ENCODE measurements at places on chromosomes 5 and 9.

- no peak for DNase-seq
Observed at GRCh38 chr5:57736716-57737115, 254.1 kb upstream of the ACTBL2 start.

- DNase-seq: no peak
Observed at GRCh38 chr5:158349987-158350386, 491.0 kb upstream of the CLINT1 start.

DNA sequence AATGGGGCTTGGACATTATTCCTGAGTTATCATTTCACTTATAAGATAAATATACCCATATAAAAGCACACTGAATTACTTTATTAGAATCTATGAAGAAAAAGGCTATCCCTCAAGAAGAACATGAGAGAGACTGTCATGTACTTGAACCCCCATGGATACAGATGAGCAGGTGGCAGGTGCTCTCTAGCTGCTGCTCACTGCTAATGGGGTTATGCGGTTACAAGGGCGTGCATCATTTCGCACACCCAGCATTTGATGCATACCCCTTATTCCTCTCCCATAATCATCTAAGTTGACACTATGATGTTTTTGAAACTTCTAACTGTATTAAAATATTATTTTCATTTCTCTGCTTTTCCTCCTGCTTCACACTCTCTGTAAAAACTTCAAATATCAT is 16.4 kb downstream of the ITK start:
- DNase-seq: no peak

- no peak for DNase-seq
Observed at GRCh38 chr5:59777028-59777427, 116.5 kb downstream of the PDE4D start.

- no peak for DNase-seq
Observed at GRCh38 chr5:31863991-31864411, 225.1 kb downstream of the PDZD2 start.

- peak; percentile 40 for DNase-seq
Observed at GRCh38 chr5:151141535-151141934, 16.0 kb downstream of the ANXA6 start.

DNA sequence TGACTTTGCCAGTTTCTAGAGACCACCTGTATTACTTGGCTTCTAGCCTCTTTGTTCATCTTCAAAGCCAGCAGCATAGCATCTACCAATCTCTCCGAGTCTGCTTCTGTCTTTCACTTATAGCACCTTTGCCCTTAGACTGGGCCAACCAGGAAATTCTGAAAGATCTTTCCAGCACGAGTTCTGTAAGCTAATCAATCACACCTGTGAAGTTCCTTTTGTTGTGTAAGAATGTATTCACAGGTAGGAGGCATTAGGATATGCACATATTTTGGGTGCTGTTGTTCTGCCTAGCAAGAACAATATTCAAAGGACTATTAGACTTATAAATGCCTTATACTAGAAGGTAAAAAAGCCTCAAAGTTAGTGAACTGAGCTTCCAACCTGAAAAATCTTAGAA is 232.1 kb downstream of the CDH12 start:
- no peak for DNase-seq

- no peak for DNase-seq
Observed at GRCh38 chr5:19555436-19555835, 432.6 kb downstream of the CDH18 start.

DNA sequence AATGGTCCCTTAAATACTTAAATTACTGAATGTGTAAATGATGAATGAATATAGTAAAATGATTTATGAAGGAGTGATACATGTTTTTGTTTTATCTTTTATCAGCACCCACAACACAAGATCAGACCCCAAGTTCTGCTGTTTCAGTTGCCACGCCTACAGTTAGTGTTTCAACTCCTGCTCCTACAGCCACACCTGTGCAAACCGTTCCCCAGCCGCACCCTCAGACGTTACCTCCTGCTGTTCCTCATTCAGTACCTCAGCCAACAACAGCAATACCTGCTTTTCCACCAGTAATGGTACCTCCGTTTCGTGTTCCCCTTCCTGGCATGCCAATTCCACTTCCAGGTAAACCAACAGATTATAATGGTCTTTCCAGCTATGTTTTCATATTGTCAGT is 16.3 kb downstream of the TCERG1 start:
- DNase-seq: no peak

GRCh38 chr5:157463621-157464518 is 3.9 kb downstream of the NIPAL4 start:
- DNase-seq: no peak

DNA sequence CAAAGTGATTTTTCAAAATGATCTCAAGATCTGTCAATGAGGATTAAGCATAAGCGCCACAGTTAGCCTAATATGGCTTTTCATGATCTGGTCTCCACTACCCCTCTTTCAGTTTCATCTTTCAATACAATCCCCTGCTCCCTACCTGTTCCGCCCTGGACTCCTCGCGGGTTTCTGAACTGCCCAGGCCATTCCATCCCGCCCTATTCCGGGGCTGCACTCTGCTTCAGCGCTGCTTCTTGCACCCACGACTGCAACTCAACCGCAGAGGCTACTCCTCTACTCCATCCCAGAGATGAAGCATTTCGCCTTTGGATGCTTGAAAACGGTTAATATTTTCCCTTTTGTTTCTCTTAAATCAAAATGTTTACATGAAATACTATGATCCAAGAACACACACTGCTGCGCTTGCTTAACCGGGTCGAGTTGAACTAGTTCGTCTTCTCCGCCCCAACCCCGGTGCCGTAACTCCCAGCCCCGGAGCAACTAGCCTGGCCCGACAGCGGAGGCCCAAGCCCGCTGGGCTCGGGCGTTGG is 716 bp upstream of the OTULIN start:
- no peak for DNase-seq

All from activated CD4-positive, alpha-beta T cell treated with anti-CD3 and anti-CD28 coated beads for 1 hour (primary cell).